ENCODE measurements at places on chromosomes 12 and 14.

DNA sequence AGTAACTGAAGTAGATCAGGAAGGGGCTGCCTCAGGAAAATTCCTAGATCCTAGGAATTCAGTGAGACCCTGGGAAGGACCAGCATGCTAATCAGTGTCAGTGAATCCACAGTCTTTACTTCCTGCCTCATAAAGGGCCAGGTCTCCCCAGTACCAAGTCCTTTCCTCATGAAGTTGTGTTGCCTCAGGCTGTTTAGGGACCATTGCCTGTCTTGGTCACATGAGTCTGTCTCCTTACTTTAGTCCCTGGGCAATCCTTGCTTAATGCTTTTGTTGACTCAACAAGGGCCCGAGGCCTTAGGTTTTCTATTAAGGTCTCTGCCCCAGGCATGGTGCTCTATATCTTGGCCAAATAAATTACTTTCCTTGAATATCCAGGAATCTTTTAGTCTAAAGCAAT is 16.1 kb upstream of the ATF1 start:
- DNase-seq, result no peak

- DNase-seq, result no peak
These were observed 177.8 kb upstream of the EEA1 start for GRCh38 chr12:93106910-93107309.

GRCh38 chr14:70714055-70714550 is 72.4 kb downstream of the TTC9 start:
- peak; percentile 33 for DNase-seq

- no peak for DNase-seq
These were observed 83.3 kb downstream of the PRKCH start for GRCh38 chr14:61404637-61405036.

DNA sequence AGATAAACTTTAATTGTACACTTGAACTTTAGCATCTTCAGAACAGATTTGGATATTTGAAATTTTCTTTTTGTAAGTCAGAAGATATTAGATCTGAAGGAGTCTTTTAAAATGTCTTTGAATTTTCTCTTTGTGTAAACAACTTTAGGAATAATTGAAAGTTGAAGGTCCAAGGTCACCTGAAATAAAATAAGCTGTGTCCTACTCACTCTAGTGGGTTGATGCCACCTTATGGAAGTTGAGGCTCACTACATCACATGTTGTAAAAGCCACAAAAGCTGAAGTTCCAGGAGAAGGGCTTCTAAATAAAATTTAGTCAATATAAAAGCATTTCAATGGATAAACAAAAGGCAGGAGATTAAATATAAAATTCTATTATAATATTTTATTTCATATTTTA is 122.0 kb upstream of the ATXN7L3B start:
- DNase-seq, result no peak

- no peak for DNase-seq
These were observed 44.5 kb downstream of the LRRC9 start for GRCh38 chr14:59964251-59965007.

DNA sequence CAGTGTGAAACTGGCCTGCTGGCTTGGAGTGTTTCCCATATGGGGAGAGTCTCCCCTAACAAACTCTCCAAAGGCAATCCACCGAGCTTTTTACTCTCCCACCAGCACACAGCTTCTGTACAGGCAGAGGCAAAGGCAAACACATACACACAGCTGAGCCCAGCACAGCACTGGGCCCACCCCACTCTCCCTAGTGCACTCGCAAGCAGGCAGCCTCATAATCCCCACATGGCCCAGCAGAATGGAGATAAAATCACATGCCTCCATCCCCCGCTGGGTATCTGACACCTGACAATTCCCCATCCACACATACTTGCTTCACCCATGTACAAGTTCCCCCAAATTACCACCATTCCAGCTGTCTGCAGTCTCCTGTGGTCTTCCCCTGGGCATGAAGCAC is 3.4 kb downstream of the HOXC12 start:
- DNase-seq, result no peak

DNA sequence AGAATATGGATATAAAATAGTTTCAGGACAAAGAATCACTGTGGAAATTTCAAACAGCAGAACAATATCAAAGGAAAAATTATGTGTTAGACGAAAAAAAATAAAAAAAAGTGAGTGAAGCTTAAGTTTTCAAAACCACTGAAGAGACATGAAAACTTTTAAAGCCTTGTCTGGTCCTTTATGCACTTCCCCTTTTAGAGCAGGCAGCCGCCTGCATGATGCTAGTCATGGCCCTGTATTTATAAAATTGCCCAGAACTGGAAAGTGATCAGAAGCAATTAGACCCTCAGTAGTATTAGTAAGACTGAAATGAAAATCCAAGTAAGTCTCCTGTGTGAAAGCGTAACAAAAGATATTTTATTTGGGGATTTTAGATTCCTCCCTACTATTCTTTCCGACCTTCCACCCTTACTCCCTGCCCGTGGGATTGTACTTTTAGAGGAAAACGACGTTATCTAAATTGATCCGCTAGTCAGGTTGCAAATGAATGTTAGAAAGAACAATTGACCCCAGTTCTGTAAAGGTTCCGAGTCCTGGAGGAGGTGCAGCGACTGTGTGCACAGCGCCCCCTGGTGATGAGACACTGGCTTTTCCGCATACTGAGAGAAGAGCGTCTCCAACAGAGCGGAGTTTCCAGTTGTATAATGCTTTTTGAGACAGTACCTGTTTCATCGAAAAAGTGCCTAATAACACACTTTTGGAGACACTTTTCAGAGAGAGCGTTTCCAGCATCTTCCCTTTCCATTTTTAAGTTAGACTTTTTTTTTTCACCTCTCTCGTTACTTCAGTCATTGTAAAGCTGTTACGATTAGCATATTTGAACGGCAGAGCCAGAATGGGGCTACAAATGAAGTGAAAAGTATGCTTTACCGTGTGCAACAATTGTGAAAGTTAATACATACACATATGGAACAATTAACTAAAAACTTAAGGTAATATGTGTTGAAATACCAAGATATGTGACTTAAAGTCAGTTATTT is 12.4 kb downstream of the MGST1 start:
- DNase-seq, result peak; percentile 16

DNA sequence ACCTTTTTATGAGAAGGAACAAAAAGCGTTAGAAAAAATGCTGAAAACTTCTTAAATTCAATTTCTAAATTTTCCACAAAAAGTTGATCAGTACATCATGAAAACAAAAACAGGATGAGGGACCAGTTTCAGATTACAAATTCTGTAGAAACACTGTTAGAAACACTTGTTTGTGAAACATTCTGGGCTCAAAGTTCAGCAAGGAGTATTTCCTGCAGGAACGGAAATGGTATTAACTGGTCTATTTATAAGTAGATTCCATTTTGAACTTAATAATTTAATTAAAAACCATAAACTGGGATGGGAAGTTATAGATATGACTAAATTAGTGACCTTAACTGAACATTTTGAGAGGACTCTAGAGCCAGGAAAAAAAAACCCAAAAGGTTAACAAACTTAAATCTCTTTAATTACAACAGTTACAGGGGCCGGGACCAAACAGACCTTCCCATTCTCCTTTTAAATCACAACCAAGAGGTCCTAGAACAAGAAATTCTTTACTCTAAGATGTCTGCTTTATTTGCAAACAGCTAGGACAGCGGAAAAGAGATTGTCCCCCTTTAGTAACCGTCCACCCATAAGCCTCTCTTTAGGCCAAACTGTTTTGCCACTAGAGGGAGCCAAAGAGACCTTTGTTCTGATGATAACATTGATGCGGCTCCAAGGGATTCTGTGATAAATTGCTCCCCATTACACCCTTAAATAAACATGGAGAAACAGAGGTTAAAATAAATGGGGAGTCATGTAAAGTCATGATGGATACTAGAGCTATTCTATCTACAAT is 69.0 kb upstream of the RERGL start:
- no peak for DNase-seq

GRCh38 chr12:126784328-126784921 is 1482.5 kb upstream of the TMEM132C start:
- DNase-seq, result no peak

- DNase-seq, result no peak
These were observed 25.7 kb downstream of the TEP1 start for GRCh38 chr14:20387576-20387975.

Data from stimulated activated CD4-positive, alpha-beta T cell treated with anti-CD3 and anti-CD28 coated beads, Interleukin-12 subunit alpha, Interleukin-12 subunit beta, amount 100 ng/mL, for 24 hours (primary cell).